ENCODE measurements at places on chromosomes 5 and 9.

GRCh38 chr5:113085880-113086409 is 109.3 kb downstream of the DCP2 start:
- DNase-seq = no peak

GRCh38 chr5:158175934-158176481 is 317.1 kb upstream of the CLINT1 start:
- no peak for DNase-seq

DNA sequence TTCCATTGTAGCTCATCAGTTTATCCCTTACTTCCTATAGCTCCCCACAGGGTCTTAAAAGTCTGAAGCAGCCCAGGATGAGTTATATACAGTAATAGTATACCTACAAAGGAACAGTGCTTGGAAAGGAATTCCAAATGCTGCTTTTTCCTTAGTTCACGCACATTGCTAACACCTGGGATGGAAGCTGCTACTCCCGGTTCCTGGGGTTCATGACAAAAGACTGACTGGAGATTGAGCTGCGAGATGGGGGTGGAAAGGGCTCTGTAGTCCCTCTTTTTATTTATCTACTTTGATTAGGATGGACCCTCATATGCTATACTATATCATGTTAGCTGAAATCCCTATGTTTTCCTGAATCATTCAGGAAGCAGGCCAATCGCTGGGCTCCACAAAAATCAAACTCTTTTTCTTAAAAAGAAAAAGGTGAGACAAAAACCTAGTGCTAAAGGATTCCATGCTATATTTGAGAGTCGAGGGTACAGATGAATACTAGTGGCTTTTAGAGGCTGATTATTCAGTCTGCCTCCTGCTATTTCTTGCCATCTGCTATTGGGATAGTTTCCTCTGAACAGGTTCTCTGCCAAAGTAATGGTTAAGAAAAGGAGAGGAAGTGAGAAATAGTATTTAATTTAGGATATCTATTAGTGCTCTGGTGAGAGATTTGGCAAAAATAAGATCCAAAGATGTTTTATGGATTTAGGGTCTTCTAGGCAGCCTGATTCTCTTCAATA is 81.2 kb downstream of the MRPS27 start:
- DNase-seq = no peak

- DNase-seq = no peak
Measured at GRCh38 chr9:134403292-134403681, 77.0 kb downstream of the RXRA start.

DNA sequence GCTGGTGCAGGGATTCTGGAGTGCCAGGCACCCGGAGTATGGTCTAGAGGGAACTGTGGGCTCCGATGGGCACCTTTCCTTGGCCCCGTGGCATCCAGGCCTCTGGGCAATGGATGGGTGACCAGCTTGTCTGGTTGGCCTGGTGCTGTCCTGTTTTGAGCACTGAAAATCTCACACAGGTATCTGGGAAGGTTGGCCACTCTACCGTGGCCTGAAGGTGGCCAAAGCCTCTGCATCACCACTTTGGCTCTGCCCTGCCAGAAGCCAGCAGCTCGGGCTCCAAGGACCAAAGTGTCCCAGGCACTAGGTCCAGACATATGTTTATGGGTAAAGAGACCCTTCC is 28.8 kb downstream of the SLC6A7 start:
- no peak for DNase-seq

GRCh38 chr5:41482715-41483114 is 27.7 kb downstream of the PLCXD3 start:
- DNase-seq = no peak

GRCh38 chr5:32461441-32462120 is 17.0 kb upstream of the ZFR start:
- DNase-seq = no peak

DNA sequence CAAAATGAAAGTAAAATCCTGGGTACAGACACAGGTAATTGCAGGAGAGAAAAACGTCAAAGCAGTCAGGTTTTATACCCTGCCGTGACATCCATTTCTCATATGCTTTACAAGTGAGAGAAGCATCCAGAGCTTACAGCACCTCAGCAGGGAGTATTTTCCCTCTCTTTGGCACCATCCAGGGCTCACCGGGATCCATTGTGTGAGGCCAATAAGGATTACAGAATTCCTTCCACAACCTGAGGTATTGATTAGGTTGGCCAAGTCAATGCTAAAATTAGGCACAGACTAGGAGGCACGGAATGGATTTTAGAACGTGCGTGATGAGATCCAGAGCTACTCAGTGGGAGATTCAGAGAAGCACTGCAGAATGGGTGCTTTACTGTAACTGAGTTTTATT is 296.6 kb downstream of the FBXL7 start:
- no peak for DNase-seq

GRCh38 chr9:37025071-37025822 is 8.8 kb downstream of the PAX5 start:
- DNase-seq = no peak

DNA sequence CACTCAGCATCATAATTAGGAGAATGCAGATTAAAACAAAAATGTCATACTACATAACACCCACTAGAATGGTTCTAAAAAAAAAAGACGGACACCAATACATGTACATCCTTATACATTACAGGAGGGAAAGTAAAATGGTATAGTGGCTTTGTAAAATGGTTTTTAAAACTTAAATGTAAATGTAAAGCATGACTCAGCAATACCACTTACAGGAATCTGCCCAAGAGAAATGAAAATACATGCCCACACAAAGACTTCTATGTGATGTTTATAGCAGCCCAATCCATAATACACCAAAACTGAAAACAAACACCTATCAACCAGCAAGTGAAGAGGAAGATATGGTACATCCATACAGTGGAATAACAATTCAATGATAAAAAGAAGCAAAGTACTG is 939.1 kb upstream of the ACO1 start:
- DNase-seq = no peak

GRCh38 chr9:83535736-83536135 is 2.5 kb downstream of the FRMD3 start:
- DNase-seq = no peak

DNA sequence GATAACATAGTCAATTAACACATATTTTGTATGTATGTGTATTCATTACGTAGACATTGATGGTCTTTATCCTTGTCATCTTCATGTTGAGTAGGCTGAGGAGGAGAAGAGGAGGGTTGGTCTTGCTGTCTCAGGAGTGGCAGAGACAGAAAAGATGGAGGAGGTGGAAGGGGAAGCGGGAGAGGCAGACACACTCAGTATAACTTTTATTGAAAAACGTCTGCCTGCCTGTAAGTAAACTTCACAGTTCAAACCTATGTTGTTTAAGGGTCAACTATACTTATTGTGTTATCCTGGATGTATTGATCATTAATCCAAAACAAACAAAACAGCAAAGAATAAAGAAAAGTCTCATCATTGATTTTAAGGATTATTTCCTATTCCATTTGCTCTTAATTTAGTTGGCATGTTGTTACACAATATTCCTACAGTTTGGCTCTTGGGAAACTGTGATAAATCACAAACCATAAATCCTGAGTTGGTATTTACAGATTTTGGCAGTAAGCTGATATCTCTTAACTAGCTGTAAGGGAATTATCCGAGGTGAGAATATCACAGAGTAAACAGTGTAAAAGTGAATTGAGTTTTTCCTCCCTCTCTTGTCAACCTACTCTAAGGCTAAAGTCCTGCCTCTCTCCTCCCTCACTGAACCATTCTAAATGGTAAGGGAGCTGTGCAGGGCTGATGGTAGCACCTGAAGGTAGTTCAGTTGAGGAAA is 487.2 kb downstream of the SPATA31D1 start:
- DNase-seq = no peak

- DNase-seq = no peak
Measured at GRCh38 chr5:161396171-161396570, 150.4 kb downstream of the GABRB2 start.

DNA sequence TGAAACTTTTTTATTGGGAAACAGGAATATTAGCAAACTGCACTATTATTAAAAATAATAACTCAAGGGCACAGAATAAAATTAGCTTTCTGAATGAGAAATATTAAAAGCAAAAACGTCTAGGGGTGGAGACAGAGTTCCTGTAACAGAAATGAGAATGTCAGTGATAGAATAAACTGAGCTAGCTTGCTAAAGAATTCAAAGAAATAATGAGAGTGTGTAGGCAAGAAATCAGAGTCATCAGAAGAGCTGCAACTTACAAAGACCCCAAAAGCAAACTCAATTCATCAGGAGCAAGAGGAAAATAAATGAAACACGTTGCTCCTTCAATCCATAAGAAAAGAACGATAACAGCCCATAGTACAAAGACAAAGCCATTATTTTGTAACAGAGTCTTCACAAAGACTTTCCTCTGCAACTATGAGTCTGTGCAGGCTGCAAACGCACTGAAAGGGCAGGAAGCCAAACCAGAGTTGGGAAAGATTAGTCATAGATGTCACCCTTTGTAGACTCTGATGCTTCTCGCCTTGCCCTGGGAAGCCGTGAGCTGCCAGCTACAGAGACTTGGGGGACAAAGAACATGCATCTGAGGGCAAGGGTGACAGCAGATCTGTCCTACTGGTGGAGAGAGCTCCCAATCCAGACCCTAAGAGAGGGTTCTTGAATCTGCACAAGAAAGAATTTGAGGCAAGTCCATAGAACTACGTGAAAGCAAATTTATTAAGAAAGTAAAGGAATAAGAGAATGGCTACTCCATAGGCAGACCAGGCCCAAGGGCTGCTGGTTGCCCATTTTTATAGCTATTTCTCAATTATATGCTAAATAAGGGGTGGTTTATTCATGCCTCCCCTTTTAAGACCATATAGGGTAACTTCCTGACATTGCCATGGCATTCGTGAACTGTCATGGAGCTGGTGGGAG is 40.8 kb downstream of the SHC3 start:
- no peak for DNase-seq

DNA sequence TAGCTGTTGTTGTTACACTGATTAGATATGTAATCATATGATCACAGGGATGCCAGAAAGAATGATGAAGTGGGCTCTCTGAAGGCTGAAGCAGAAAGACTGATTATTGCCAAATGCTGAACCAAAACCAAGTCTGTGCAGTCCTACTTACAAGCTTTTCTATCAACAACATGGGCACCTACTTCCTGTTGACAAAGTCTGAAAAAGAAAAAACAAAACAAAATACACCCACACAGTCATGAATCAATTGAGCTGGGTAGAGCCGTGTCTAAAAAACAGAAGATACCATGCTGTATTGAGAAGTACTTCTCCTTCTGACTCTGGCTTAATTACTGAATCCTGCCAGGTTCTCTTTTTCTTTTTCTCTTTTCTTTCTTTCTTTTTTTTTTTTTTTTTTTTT is 363.4 kb downstream of the RAB3C start:
- DNase-seq = no peak

GRCh38 chr5:150114773-150115408 is 28.5 kb upstream of the CSF1R start:
- DNase-seq = no peak

DNA sequence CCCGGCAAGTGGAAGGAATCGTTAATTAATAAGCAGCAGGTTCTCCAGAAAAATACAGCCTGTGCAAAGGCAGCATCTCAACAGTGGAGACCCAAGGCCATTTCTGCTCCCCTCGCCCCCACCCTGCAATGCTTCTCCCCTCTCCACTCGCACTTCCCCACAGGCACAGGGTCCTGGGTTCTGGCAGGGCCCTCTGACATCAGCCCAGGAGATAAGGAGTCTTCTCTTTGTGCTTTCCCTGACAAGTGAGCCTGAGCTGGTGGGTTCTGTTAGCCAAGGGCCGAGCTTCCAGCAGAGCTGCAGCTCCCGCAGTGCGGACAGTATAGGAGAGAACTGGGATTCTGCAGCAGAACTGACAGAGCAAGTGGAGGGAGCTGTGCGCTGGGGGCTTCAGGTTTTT is 257.5 kb downstream of the NSG2 start:
- DNase-seq = no peak

DNA sequence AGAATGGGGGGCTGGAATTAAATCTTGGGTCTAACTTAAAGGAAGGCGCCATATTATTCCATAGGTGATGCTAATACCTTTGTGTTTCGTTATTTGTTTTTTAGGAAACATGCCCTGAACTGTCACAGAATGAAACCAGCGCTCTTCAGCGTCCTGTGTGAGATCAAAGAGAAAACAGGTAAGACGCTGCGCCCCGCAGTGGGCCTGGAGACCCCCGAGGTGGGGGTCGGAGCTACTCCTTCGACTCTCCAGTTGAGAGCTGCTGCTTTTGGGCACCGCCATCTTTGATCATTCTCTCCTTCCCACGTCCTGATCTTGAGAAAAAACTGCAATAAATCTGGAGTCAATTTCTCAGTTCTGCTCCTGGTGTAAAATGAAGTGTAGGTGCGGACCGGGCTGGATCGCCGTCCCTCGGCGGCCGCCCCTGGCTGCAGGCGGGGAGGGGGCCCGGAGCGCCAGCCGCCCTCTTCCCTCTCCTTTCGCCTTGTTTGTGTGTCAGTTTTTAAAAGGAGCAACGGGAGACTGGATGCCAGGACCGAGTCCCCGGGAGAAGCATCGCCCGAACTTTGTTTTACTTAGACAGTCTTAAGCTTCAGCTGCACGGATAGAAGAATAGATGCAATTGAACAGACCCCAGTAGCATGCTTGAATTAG is 1.4 kb downstream of the PBX3 start:
- DNase-seq = no peak

DNA sequence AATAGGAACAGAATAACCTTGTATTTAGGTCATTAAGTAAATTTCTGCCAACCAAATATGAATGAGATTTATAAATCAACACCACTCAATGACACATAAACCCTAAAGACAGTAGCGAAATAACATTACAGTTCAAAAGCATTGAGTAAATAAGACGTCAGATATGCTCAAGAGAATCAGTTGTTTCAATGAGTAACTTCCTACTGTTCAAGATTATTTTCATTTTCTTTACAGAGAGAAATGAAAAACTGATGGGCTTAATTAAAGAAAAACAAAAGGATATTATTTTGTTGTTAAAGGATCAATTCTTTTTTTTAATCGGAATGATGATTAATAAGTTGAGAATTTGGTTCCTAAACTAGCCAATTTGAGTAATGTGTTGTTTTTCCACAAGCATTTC is 150.1 kb downstream of the BNC2 start:
- no peak for DNase-seq

- no peak for DNase-seq
Measured at GRCh38 chr5:141565826-141566570, 52.8 kb downstream of the DIAPH1 start.

DNA sequence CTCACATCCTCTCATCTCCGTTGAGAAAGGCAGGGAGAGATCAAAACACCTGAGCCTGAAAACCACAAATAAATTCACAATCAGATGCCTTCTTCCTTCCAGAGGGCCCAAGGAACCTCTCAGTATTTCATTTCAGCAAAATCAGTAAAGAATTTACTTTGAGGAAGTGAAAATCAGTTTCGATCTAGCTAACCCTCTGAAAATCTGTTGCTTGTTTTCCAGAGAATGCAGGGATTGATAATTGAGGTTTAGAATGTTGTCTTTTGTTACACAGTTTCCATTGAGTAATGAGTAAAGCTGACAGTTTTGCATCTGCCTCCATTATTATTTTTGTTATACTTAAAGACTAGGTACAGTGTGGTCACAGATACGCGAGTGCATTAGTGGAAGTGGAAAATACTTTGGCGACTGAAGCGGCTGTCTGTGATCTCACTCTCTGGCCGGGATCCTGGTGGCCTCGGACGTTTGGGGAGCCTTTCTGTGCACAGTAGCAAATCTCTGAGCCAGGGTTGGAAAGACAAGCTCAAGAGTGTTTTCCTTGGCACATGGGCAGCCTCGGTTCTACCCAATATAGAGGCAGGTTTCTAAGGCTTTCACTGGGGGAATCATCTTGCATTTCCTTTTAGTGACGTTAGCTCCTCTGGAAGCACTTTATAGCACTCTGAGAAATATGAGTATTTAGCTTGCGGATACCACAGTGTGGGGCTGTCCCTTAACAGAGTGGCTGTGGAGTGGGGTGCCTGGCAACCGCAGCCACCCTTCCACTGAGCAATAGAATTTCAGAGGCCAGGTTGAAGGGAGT is 32.2 kb upstream of the ANGPTL2 start:
- DNase-seq = no peak

All from activated CD8-positive, alpha-beta memory T cell treated with anti-CD3 and anti-CD28 coated beads for 4 hours (primary cell).